ENCODE measurements at places on chromosomes 5 and 9.
A peak's percentile ranks its signal among the peaks of the same experiment; 100 is the strongest.

GRCh38 chr5:39352951-39353350, 11.3 kb downstream of the C9 start:
- no peak for DNase-seq

- no peak for DNase-seq
Measured at GRCh38 chr5:145591578-145591977, 243.6 kb downstream of the PRELID2 start.

DNA sequence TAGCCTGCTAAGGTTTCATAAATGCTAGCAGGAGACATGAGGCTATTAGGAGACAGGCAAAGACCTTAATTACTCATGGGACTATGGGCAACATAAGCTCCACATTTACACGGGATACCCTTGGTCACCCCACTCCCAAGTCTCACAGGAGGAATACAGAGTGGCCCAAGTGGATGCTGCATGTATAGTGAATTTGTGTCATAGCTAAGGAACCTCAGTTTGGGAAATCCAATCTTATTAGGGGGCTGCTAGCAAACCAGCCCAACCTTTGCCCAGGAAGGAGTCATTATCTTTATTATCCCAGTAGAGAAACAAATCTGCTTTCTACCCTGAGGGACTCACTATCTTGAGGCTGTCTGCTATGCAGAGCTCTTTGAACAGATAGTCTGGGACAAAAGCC, 405.9 kb downstream of the KIAA0825 start:
- no peak for DNase-seq

- no peak for DNase-seq
Measured at GRCh38 chr9:137296670-137297664, 5.1 kb downstream of the NRARP start.

DNA sequence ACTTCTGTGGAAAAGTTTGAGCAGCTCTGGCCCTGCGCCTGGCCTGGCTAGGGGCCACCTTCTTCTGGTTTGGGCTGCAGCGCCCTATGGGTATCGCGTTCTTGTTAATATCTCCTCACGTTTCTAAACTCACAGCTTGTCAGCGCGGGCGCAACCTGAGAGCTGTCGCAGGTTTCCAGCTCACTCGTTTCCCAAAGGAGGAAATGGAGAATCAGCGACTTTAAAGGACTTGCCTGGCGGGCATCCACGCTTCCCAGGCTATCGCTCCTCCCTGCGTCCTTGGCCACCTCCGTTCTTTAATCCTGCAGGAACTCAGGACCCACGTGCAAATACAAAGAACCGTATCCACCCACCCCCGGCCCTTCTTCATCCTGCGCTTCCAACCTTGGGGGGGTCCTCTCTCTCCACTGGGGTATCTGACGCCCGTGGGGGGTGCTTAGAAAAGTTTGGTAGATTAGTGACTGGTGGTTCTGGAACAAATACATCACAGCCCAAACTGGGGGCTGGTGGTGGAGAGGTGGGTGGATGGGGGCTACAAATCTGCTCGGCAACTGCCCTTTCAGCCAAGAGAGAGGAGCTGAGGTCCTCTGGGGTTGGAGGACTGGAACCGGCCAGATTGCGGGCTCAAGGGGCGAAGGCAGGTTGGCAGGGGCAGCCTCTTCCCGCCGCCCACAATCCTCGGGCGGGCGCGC, 578 bp upstream of the PSAT1 start:
- peak; percentile 48 for DNase-seq

- DNase-seq = no peak
Measured at GRCh38 chr5:153753645-153754432, 263.4 kb downstream of the GRIA1 start.

DNA sequence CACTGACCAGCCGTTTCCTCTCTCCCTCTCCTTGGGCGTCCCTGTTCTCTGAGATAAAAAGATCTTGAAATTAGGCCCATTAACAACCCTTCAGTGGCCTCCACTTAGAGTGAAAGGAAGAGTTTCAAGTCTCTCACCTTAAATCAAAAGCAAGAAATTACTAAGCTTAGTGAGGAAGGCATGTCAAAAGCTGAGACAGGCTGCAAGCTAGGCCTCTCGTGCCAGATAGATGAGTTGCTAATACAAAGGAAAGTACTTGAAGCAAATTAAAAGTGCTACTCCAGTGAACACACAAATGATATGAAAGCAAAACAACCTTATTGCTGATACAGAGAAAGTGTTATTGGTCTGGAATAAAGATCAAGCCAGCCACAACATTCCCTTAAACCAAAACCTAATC, 331.3 kb upstream of the SEMA6A start:
- DNase-seq = no peak

GRCh38 chr9:36862206-36863145, 171.6 kb downstream of the PAX5 start:
- peak; percentile 43 for DNase-seq

DNA sequence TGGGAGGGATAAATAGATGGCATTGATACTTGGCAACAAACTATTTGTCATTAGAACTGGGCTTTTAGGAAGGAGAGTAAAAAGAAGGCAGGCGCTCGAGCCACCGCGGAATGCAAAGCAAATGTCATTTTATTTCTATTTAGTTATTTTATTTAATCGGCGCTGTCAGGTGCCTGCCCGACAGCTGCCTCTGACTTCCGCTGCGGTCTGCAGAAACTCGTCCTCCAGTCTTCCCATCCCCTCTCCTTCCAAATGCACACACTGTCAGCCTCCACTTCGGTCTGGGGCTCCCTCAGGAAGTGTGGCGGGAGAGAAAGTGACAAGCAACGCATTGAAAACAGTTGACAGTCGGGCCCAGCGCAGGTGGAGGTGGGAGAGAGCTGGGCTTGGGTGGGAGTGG, 29.3 kb downstream of the ASS1 start:
- DNase-seq = no peak

DNA sequence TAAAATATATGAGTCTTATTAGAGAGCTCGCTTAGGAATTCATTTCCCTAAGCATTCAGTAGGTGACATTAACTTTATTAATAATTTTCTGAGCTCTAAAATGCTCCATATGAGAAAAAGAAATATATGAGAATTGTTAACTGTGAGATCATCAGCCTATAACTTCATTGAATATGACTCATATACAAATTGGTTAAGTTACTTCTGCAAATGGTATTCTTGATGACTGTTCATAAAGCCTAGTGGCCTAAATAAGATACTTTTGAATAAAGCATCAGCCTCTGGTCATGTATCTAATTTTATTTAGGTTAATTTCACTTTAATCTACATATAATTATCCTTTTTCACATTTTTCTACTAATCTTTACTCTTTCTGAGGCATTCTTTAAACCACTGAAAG, 710.2 kb upstream of the ACO1 start:
- no peak for DNase-seq

DNA sequence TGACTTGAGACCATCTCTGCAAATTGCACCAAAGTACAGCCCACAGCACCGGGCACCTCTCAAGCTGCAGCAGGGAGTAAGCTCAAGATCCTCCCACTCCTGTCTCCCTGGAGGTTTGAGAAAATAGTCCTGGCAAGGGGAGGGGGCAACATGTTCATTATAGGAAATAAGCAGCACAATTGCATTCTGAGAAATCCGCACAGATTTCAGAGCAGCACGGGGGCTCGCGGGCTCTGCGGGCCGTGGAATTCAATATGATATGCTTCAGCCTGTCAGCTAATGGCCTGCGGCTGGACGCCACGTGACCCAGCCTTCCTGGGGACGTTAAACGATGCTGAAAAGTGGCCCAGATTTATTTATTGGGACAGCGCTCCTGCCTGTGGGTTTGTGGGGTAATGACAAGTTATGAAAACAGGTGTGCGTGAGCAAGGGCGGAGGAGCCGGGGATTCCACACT, 156.4 kb downstream of the DAB2IP start:
- no peak for DNase-seq

GRCh38 chr5:43889233-43889632, 286.3 kb downstream of the NNT start:
- DNase-seq = no peak

- no peak for DNase-seq
Measured at GRCh38 chr5:115452536-115453235, 91.9 kb downstream of the FEM1C start.

All from hematopoietic multipotent progenitor cell treated with erythropoietin and hydrocortisone succinate and interleukin-3 and kit ligand, for 4 days (in vitro differentiated cells).